ENCODE measurements at places on chromosomes 13 and 19.

GRCh38 chr19:46610851-46611770, 10.0 kb downstream of the CALM3 start:
- peak; percentile 25 for DNase-seq

DNA sequence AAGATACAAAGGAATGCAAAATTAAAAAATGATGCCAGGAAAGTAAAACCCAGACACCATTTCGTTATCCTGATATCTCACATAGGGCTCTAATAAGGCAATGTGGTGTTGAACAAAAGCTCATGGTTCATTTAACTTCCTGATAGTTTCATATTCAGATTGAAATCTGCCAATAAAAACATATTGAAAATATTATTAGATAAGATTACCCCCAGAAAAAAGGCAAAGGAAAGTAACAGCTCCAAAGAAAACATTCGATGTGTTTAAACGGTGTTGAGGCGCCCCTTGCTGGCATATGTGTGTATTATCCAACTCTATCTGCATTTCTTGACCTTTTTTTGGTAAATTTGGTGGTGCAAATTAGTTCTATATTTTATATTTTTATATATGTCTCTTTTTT, 75.9 kb downstream of the ESD start:
- DNase-seq, result no peak

DNA sequence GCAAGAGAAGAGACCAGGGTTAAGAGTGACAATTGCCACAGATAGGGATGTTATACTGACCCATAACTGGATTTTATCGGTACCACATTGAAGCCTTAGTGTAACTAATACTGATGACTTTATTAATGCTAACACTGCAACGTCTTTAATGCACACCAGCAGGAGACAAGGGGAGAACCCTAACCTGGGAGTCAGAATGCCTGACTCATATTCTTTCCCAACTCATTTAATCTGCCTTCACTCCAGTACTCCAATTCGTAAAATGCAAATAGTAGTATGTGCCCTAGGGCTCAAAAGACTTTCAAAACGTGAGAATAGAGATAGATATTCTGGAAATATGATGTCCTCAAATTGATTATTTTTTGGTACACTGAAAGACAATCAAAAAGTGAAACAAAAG, 62.4 kb downstream of the GPC6 start:
- DNase-seq, result no peak

DNA sequence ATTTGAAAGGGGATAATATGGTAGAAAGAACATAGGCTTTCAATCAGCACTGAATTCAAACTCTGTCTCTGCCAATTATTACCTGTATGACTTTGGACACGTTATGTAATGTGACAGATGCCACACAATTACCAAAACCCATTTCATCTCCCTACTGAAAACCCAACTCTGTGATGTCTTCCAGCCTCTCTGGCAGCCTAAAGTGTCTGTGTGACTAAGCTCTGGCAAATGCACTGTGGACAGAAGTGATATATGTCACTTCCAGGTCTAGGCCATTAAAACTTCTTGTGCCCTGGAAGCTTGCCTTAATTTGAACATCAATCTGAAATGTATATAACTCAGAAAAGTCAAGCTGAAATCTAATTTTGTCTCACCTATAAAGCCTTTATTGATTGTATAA, 552.0 kb downstream of the RFC3 start:
- DNase-seq, result no peak

- DNase-seq, result no peak
Observed at GRCh38 chr19:42193294-42193693, 24.2 kb downstream of the DEDD2 start.

GRCh38 chr19:51036519-51036918, 1.7 kb upstream of the KLK12 start:
- DNase-seq, result no peak

- no peak for DNase-seq
Observed at GRCh38 chr19:48470856-48471255, 1.7 kb downstream of the CYTH2 start.

- no peak for DNase-seq
Observed at GRCh38 chr13:69947582-69947981, 160.0 kb upstream of the ATXN8OS start.

DNA sequence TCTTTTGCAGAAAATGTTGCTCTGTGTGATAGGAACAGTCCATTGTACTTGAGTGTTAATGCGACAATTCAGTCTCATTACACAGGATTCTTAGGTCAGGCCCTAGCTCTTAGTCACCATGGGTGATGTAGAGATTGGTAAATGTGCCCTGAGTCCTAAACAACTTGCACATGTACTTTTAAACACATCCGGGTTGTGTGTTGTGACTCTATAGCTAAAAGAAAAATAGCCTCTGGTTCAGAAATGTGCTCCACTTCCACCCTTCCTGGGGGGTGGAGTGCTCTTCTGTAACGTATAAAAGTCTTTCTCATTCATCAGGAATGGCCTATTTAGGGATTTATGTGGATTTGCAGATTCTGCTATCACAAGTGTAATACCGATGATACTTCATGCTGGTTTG, 5.2 kb downstream of the SPATA13 start:
- no peak for DNase-seq

GRCh38 chr19:11437955-11438354, 2.5 kb downstream of the PRKCSH start:
- DNase-seq, result no peak

- DNase-seq, result peak; percentile 82
Observed at GRCh38 chr19:45296355-45296754, 26.3 kb downstream of the CKM start.

DNA sequence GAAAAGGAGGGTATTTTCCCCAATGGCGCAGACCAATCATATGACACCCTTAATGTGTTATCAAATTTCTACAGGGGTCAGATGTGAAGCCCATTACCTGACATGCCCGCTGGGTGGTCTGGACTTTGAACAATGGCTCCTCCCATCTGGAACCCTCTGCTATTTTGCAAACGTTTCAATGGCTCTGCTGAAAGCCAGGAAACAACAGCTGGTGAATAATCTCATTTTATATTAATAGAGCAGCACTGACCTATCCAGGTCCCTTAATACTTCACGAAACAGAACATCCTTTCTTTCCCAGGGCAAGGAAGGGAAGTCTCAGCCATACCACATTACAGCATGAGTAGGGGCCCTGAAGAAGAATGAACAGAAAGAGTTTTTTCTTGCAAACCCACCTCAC, 20.3 kb upstream of the KPNA3 start:
- no peak for DNase-seq

GRCh38 chr19:861756-862580, 2.5 kb downstream of the CFD start:
- peak; percentile 69 for DNase-seq

GRCh38 chr19:41223431-41224234, 4.6 kb downstream of the AXL start:
- DNase-seq, result no peak

Data from CD14-positive monocyte (primary cell).